ENCODE measurements at places on chromosomes 3 and 15.

DNA sequence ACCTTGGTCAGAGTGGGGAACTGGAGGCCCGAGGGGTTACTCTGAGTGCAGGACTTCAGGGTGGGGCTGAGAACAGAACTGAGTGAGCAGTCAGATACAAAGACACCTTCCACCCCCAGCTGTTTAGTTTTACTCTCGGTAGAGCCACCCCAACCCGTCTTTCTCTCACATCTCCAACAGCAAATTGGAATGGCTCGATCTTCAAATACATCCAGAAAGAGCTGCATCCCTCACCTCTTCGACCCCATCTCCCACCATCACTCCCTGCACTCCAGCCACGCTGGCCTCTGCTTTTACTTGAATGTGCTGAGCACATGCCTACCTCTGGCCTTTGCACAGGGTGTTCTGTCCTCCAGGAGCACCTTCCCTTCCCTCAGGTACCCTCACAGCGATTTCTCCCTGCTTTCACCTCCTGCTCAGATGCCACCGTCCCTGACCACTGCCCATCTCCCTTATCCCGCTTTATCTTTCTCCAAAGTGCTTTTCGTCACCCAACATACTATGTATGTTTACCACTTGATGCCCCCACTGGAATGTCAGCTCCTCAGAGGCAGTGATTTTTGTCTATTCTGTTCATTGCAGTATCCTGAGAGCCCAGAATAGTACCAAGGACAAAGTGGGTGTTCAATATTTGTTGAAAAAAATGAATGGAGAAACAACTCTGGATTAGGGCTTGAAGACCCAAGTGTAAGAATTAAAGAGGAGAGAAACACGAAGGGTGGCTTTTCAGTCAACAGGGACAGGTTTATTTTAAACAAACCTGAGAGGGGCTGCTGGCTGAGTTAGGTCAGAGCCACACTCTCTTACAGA lies 4.4 kb downstream of the CHCHD4 start:
- DNase-seq, result no peak

DNA sequence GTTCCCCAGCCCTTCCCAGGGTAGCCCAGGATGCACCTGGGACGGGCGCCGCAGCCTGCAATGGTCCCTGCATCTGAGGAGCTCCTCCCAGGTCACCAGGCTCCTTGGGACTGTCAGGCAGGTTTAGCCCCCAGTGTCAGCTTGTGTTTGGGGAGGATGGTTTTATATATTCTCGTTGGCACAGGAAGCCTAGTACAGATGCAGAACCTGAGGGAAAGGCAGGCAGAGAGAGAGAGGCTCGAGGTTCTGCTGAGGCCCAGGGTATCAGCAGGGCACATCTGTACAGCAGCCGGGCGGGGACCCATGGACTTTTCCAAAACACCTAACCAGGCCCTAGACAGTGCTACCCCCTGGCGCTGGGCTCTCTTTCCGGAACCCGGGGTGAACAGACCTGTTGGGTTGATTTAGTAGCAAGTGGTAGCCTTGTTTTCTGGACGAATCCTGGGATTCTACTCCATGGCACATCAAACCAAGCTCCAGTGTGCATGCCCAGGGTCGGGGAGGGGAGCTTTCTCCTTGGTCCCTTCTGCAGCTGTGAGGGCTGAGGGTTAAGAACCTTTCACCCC lies 8.6 kb downstream of the PAK6 start:
- no peak for DNase-seq

DNA sequence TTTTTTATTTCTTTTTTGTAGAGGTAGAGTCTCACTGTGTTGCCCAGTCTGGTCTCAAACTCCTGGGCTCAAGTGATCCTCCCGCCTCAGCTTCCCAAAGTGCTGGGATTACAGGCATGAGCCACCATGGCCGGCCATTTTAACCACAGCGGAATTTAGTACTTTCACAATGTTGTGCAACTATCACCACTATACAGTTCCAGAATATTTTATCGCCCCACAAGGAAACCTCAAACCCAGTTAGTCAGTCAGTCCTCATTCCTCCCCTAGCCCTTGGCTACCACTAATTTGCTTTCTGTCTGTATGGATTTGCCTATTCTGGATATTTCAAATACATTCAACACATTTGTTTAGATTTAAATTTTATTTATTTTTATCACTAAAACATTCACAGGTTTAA lies 15.5 kb upstream of the HOMER2 start:
- DNase-seq, result no peak

DNA sequence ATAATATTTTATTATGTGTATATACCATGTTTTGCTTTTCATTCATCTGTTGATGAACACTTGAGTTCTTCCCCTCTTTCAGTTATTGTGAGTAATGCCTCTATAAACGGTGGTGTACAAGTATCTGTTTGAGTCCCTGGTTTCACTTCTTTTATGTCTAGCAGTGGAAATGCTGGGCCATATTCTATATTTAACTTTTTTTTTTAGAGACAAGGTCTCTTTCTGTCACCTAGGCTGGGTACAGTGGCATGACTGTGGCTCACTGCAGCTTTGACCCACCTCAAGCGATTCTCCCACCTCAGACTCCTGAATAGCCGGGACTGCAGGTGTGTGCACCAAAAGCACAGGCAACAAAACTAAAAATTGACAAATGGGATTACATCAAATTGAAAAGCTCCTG lies 19.9 kb downstream of the GOLM2 start:
- DNase-seq, result no peak

GRCh38 chr15:65329288-65329983 lies 25.0 kb downstream of the RNU5B-1 start:
- no peak for DNase-seq

Measured in stimulated activated CD8-positive, alpha-beta memory T cell treated with anti-CD3 and anti-CD28 coated beads, Interleukin-4, amount 100 ng/mL, for 4 hours (primary cell).